ENCODE measurements at places on chromosomes 4 and X.

DNA sequence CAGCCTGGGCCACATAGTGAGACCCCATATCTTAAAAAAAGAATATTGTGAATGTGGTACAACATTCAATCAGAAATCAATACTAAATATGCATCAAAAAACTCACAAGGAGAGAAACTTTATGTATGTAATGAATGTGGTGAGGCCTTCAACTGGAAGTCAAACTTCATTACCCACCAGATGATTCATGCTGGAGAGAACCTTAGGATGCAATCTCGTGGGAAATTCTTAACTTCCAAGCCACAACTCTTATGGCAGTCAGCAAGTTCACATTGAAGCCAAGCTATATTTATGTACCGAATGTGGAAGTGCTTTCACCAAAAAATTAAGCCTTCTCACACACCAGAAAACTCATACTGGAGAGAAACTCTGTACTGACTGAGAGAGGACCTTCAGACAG is 84.5 kb upstream of the UXT start:
- DNase-seq, result no peak

DNA sequence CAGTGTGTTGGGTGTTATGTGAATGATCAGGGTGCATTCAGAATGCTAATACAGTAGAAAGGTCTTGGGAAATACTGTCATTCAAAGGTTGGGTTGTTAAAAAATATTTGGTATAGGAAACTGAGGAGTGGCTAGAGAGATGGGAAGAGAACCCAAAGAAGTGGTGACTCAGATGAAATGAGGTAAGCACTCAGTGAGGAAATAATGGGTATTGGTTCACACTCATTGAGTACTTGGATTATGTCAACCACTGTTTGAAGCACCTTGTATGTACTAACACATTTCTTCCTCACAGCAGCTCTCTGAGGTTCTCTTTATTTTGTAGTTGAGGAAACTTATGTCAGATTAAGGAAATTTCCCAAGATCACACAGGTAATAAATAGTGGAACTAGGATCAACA is 40.8 kb upstream of the NUDT6 start:
- DNase-seq, result no peak

DNA sequence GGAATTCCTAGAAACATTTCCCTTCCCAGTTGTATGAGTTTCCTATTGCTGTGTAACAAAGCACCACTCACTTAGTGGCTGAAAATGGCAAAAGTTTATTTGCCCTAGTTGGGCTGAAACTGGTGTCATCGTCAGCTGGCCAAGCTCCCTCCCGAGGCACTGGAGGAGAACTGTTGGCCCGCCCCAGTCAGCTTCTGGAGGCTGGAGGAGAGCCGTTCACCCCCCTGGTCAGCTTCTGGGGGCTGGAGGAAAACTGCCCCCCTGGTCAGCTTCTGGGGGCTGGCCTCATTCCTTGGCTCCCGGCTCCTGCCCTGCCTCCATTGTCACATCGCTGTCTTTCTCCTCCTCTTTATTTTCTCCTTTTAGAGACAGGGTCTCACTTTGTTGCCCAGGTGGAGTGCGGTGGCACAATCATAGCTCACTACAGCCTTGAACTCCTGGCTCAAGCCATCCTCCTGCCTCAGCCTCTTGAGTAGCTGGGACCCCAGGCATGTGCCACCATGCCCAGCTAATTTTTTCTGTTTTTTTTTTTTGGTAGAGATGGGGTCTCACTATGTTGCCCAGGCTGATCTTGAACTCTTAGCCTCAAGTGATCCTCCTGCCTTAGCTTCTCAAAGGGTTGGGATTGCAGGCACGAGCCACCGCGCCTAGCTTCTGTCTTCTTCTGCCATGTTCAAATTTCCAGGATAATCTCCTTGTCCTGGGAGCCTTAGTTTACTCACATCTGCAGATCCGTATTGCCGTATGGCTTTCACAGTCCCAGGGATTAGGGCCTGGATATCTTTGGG is 3.2 kb downstream of the RGS12 start:
- DNase-seq, result no peak

- no peak for DNase-seq
Observed at GRCh38 chrX:1205681-1206611, 6.5 kb downstream of the CRLF2 start.

DNA sequence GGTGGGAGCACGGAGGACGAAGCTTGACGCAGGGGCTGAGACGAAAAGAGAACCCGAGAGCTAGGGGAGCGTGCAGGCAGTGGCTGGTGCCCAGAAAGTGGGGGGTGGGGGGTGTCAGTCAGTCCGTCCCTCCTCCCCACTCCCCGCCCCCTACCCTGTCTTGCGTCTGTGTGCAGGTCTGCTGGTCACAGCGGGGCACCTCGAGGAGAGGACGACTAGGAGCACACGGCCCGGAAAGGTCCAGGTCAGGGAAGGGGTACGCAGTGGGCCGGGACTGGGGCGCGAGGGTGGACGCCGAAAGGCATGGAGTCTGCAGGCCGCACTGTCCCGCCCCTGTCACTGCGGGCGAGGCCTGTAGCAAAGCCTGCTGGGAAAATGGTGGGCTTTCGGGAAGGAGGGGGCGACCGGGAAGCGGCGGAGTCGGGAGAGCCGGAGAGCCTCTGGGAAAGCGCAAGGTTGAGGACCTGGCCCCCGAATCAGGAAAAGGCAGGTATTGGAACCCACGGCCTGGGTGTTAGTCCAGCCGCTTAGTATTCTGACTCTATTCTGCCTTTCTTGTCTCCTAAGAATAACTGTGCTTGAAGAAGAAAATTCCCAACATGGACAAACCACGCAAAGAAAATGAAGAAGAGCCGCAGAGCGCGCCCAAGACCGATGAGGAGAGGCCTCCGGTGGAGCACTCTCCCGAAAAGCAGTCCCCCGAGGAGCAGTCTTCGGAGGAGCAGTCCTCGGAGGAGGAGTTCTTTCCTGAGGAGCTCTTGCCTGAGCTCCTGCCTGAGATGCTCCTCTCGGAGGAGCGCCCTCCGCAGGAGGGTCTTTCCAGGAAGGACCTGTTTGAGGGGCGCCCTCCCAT is 769 bp downstream of the TCEAL1 start:
- no peak for DNase-seq

Data from stimulated activated CD8-positive, alpha-beta memory T cell treated with anti-CD3 and anti-CD28 coated beads, Interleukin-4, amount 100 ng/mL, for 4 hours (primary cell).